A673 (cell line): ENCODE measurements at places on chromosomes 2 and 18. TPM values are rescaled to one million over a fixed set of nuclear protein-coding genes. Genes with fewer than 3 reads are reported as not detected.

DNA sequence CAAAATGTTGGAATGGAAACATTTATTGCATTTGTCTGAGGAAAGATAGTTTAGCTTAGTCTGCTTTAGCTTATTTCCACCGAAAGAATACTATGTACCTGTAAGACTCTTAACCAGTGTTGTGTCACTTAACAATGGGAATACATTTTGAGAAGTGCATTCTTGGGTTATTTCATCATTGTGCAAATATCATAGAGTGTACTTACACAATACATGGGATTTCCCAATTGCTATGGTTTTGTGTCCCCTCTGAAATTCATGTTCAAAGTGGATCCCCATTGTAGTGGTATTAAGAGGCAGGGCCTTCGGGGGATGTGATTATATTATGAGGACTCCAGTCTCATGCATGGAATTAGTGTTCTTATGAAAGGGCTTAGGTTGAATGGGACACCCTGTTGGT, 249.4 kb upstream of the UBE2E3 start:
- no peak for DNase-seq

- no peak for DNase-seq
These were observed 48.0 kb downstream of the EFEMP1 start for GRCh38 chr2:55875434-55876135.

- no peak for DNase-seq
These were observed 885.3 kb upstream of the CELF4 start for GRCh38 chr18:38450876-38451275.

DNA sequence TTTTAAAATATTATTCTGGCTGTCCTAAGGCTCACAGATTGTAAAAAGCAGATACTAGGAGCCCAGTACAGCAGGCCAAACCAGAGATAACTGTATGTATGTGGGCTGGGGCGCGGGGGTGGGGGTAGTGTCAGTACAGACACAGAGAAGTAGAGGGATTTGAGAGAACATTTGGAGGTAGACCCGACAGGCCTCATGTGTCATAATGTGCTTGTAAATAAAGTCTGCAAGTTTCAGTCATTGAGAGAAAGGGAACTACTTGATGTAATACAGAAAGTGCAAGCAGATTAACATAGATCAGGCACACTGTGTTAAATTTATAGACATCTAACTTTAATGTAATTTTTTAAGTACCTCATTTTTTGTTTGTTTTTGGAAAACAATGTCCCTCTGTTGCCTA, 7.4 kb upstream of the POLI start:
- DNase-seq: no peak

- DNase-seq: no peak
These were observed 15.0 kb downstream of the CDH20 start for GRCh38 chr18:61348230-61348629.

DNA sequence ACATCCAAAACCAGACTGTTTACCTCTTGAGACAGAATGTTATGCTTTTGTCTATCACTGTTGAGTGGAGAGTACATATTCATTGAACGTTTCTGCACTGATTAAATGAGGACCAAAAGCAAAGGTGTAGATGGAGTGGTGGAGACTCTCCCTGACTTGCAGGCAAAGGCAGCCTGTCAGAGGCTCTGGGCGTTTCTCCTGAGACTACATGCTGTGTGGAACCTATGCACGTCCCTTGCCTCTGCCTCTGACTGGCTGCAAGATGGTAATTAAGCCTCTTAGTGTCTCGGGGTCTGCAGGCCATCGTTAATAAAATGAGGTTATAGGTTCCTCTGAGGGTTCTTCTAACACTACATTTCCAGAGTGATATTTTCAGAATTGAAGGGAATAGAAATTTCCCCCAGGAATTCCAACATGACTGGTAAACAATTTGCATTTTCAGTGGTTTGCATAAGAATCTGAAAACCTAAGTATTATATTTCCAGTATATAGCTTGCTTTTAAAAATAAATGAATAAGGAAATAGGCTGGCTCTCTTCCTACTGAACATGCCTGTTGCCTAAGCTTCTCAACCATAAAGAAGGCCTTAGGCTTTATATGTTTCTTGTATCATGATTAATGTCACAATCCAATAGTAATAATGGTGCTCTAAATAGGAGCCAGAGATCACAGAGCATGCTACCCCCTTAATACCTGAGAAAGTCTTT, 107.4 kb downstream of the FTCDNL1 start:
- no peak for DNase-seq

CYS1 gene
- not detected in 2 replicates for total RNA-seq

PFN4 gene
- 0.94 TPM in 1 of 2 replicates, not detected in the other for total RNA-seq

PAX8 gene
- total RNA-seq: 3.1 and 3.2 TPM in 2 replicates

GALR1 gene
- not detected in 2 replicates for total RNA-seq
